Inflammatory macrophage treated with lipopolysaccharide for 4 hours (primary cell): ENCODE measurements at places on chromosomes 5 and 9.

GRCh38 chr5:84257061-84257460 is 127.6 kb downstream of the EDIL3 start:
- no peak for DNase-seq

DNA sequence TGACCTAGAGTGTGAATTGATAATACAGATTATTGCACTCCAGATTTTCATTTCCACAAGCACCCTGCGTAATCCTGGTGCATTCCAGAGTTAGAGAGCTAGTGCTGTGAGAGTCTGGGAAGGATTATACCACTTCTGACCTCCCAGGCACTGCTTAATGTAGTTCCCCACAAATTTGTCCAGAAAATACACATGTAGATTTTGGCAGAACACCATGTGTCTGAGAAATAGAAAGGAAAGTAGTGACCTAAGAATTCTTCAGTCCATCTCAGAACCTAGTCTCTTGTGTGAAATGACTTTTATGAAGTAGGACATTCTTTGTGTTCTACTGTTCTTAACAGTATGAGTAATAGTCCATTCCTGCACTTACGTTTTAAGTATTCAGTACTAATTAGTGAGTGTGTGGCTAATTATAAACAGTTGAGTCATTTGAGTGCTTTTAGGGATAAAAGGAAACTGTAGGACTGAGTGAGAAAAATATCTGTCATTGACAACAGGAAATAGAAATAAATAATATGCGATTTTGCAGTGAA is 27.8 kb upstream of the PTPDC1 start:
- DNase-seq = no peak

DNA sequence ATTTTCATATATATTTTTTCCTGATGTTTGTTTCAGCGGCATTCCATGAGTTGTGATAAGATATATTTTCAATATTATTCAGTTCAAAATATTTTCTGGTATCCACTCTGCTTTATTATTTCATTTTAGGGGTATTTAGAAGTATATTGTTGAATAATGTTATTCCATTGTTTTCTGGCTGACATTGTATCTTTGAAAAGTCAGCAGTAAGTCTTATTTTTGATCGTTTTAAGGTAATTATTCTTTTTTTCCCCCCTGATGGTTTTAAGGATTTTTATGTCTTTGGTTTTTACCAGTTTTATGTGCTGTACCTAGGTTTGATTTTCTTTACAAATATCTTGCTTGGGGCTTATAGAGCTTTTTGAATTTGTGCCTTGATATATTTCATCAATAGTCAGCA is 6.6 kb upstream of the GLRA1 start:
- no peak for DNase-seq

- DNase-seq = no peak
Observed at GRCh38 chr5:97838214-97838613, 655.2 kb upstream of the RIOK2 start.

DNA sequence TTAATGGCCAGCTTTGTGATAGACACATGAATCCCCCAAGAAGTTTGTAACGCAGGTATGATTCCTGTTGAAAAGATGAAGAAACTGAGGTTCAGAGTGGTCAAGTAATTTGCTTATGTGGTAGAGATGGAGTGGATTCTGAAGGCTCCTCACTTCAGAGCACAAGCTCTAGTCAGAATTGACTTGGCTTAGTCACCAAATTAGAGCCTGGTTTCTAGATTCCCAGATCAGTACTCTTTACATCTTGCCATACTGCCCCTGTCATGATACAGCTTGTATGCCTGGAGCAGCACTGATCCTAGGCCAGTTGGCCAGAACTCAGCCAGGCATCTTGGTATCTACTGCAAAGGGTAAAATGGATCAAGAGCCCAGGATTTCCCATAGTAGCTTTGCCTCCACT is 284.4 kb upstream of the RFX3 start:
- no peak for DNase-seq

- peak; percentile 73 for DNase-seq
Observed at GRCh38 chr5:14108170-14108996, 34.8 kb upstream of the TRIO start.

- no peak for DNase-seq
Observed at GRCh38 chr5:113166852-113167366, 190.3 kb downstream of the DCP2 start.

- DNase-seq = peak; percentile 94
Observed at GRCh38 chr5:180071531-180072255, at the start of gene RNF130. Gene RNF130 (minus strand): TSS chr5:180071759. CDS start chr5:180071702, 57 bp downstream.

- DNase-seq = peak; percentile 27
Observed at GRCh38 chr5:72848474-72849428, 32.3 kb downstream of the TNPO1 start.

GRCh38 chr9:15697446-15697851 is 144.6 kb downstream of the CCDC171 start:
- DNase-seq = no peak

- DNase-seq = no peak
Observed at GRCh38 chr9:20987521-20987920, 43.9 kb downstream of the HACD4 start.

- no peak for DNase-seq
Observed at GRCh38 chr9:121364077-121364476, 6.0 kb downstream of the STOM start.

DNA sequence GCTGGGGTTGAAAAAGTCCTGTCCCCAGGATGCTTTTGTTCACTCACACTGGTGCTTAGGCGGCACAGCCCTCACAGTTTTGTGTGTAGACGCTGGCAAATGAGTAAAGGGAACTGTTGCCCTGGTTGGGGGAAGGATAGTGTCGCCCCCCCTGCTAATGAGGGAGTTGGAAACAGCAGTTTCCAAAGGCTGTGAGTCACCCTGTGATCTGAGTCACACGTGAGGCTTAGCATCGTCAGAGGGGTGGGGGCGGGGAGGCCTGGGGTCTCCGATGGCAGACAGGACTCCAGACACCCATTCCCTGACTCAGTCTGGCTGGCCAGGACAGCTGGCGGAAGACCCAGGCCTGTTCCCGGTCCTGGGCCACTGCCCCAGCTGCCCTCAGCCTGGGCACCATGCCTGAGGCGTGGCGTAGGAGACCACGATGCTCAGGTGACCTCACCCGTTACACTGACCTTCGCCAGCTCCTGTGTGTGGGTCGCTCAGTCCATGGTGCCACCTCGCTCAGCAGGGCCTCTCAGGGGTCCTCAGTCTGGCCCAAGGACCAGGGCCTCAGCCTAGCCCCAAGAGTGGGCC is 2.9 kb downstream of the DNAJB5 start:
- DNase-seq = peak; percentile 92

GRCh38 chr5:103446813-103447212 is 115.8 kb downstream of the NUDT12 start:
- no peak for DNase-seq

- peak; percentile 6 for DNase-seq
Observed at GRCh38 chr5:458547-459353, 15.8 kb downstream of the EXOC3 start.

GRCh38 chr5:10642367-10642766 is 78.5 kb downstream of the ANKRD33B start:
- no peak for DNase-seq

- no peak for DNase-seq
Observed at GRCh38 chr5:65062469-65063083, 293.8 kb downstream of the CWC27 start.

GRCh38 chr5:42839196-42839595 is 27.5 kb upstream of the SELENOP start:
- no peak for DNase-seq

DNA sequence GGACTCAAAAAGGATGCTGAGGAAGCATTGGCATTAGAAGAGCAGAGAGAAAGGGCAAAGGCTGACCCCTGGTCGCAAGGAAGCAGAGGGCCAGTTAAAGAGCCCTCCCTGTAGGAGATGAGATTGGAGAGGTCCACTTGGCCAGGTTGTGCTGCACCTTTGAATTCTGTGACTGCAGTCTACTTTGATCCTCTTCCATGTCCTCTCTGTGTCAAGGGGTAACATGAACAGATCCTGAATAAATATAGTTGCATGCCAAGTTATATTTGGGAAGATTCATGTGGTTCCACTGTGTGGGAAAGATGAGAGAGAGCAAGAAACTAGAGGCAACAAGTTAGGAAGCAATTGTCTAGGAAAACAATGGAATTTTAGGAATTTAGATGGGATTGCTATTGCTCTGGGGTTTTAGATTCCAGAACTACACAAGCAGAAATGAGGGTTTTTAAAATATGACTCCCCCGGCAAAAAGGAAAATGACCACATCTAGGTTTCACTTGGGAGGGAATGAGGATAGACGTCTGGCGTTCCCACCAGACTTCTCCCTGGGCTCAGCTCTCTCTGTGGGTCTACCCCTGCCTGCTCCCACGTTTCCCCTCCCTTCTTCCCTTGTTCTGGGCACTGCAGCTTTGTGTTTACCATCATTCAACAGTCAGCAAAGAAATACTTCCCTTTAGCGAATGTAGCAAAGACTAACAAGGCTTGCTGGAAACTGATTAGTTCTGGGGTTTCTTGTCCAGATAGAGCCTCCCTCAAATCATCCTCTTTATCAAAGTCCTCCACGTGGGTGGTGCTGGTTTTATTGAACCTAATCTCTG is 63.6 kb downstream of the SNX18 start:
- peak; percentile 12 for DNase-seq

GRCh38 chr9:87338088-87338989 is 159.3 kb upstream of the DAPK1 start:
- no peak for DNase-seq

DNA sequence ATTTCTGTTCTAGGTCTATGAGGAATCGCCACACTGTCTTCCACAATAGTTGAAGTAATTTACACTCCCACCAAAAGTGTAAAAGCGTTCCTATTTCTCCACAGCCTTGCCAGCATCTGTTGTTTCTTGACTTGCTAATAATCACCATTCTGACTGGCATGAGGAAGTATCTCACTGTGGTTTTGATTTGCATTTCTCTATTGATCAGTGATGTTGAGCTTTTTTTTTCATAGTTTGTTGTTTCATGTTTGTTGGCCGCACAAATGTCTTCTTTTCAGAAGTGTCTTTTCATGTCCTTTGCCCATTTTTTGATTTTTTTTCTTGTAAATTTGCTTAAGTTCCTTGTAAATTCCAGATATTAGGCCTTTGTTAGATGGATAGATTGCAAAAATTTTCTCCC is 867.1 kb downstream of the DTWD2 start:
- no peak for DNase-seq

- DNase-seq = no peak
Observed at GRCh38 chr5:113527746-113528145, 14.3 kb downstream of the YTHDC2 start.

DNA sequence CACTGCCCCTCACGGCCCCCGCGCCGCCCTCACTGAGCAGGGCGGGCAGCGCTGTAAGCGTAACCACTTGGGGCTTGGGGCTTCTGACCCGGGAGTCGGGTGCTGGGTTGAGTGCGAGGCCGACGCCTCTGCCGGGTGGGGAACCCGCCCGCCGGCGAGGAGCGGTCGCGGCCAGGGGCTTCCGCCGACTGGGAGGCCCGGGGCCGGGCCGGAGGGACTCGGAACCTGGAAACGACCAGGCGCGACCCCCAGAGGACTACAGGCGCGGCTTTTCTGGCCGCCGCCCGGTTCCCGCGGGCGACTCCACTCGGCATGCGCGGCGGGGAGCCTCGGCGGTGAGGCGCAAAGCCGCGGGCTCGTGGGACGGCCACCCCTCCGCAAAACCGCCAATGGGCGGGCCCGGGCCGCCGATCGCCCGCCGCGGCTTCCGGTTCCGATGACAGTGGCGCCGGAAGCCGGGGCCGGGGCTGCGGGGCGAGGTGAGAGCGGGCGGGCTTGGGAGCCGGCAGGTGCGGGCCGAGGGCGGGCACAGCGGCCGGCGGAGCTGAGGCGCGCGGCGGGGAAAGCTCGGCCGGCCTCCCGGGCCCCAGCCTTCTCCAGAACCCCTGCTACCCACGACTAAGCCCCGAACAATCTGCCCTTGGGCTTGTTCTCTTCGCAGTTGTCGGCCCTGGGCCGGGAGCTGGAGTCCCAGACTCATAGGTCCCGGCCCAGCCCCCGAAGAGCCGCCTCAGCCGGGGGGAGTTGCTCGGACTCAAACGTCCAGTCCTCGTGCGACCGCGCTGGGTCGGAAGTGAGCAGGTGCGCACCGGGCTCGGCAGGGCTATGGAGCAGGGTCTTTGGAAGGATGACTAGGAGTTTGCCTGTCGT is at the start of gene RMND5B:
Gene RMND5B (plus strand): TSS at position 439 of the 870 bp plus-strand sequence. CDS start 7,106 bp downstream, outside the sequence.
- peak; percentile 83 for DNase-seq

DNA sequence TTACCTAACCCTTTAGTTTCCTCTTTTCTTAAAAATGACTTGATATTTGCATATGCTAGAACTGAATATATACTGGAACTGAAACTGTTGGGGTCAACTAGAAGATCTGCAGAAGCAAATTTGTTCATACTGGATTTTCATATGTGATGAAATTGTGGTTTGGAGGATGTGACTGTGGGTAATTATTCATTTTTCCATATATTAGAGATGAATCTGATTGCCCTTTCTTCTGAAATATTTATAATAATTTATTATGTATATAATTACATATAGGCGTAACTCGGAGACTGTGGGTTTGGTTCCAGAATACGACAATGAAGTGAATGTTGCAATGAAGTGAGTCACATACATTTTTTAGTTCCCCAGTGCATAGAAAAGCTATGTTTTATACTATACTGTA is 149.1 kb downstream of the ATP10B start:
- peak; percentile 97 for DNase-seq

- DNase-seq = no peak
Observed at GRCh38 chr9:18799428-18799827, 233.6 kb downstream of the SAXO1 start.

DNA sequence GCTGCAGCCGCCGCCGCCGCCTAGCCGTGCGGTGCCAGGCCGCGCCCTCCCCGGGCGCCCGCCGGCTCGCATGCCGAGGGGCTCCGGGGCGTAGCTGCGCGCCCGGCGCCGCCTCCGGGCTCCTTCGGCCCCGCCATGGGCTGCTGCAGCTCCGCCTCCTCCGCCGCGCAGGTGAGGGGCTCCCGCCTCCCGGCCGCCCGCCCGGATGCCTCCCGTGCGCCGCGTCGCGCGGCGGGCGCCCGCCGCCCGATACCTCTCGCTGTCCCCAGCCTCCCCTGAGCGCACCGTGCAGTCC is 230 bp downstream of the SLC44A1 start:
- DNase-seq = no peak

- DNase-seq = no peak
Observed at GRCh38 chr5:4453655-4454054, 686.5 kb upstream of the ADAMTS16 start.

DNA sequence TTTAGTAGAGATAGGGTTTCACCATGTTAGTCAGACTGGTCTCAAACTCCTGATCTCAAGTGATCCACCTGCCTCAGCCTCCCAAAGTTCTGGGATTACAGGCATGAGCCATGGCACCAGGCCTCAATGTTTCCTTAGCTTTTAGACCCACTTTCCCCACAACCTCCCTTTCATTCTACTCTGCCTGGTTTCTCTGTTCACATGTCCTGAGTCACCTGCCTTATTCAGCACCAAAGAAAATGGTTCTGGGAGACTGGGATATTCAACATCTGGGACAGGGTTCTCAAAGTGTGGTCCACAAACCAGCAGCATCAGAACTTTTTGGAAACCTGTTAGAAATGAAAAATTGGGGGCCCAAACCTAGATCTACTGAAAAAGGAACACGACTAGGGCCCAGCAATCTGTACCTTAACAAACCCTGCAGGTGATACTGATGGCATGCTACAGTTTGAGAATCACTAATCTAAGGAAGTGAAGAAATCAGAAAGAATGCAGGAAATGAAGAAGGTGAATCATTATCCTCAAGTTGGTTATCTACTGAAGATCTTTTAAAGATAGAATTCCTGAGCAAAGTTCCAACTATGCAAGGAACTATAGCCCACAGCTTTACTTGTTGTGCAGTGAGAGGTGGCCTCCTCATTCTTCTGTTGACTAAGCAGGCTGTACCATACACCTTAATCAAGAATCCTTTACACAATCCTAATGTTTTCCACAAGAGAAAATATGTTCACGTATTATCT is 51.8 kb upstream of the CTNNAL1 start:
- no peak for DNase-seq
